ENCODE measurements at places on chromosomes 3 and 15.

- no peak for DNase-seq
Measured at GRCh38 chr3:87182023-87182422, 45.1 kb upstream of the CHMP2B start.

DNA sequence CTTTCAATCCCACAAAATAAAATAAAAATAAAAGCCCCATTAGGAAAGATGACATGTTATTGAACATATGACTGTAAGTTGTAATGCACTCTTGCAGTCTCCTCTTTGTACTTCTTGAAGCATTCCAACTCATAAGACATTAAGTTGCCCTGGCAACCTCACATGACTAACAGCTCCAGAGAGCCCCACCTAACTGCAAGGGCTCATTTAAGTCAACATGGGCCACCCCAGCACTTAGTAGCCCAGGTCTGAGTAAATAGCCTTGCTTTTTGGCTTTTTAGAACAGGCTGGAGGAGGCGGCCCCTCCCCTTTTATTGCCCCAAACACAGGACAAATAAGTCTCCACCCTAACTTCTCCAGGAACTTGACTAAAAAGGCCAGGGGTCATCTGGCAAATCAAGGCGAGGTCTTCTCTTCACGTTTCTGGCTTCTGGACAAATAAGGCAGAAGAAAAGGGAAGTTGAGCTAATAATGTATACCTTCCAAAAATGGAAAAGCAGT is 135.1 kb downstream of the TMCO5A start:
- no peak for DNase-seq

DNA sequence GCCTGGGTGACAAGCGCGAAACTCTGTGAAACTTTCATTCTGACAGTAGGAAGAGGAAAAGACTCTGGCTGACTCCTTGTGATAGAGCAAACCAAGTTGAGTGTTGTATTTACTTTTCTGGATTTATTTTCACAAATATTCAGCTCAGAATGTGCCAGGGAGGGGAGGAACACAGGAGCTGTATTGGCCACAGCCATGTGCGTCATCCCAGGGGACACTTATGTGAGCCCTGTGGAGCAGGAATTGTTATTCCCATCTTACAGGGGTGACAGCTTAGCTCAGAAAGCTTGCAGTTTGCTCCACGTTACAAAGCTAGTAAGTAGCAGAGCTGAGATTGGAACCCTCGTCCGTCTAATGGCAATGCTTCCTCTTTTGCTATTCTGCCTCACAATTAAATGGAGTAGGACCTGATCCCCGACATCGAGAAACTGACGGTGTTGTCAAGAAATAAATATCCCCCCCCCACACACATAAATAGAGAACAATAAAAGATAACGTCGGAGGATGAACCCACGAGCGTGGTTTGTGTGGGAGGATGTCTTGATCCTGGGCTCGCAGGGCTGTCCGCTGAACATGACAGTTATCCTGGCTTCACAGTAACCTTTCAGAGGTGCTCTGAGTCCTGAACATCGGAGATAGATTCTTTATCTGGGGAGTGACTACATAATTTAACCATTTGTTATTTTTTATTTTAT is 151.6 kb upstream of the CTDSPL start:
- DNase-seq, result no peak

GRCh38 chr15:29057856-29058255 is 172.1 kb downstream of the APBA2 start:
- no peak for DNase-seq

- no peak for DNase-seq
Measured at GRCh38 chr3:14143271-14144225, 18.7 kb downstream of the TMEM43 start.

DNA sequence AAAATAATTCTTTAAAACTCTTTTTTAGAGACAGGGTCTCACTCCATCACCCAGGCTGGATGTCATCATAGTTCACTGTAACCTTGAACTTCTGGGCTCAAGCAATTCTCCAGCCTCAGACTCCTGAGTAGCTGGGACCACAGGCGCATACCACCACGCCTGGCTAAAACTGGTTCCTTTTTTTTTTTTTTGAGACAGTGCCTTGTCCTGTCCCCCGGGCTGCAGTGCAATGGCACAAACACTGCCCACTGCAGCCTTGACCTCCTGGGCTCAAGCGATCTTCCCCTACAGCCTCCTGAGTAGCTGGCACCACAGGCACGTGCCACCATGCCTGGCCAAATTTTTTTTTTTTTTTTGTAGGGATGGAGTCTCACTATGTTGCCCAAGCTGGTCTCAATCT is 23.7 kb upstream of the FURIN start:
- DNase-seq, result no peak

DNA sequence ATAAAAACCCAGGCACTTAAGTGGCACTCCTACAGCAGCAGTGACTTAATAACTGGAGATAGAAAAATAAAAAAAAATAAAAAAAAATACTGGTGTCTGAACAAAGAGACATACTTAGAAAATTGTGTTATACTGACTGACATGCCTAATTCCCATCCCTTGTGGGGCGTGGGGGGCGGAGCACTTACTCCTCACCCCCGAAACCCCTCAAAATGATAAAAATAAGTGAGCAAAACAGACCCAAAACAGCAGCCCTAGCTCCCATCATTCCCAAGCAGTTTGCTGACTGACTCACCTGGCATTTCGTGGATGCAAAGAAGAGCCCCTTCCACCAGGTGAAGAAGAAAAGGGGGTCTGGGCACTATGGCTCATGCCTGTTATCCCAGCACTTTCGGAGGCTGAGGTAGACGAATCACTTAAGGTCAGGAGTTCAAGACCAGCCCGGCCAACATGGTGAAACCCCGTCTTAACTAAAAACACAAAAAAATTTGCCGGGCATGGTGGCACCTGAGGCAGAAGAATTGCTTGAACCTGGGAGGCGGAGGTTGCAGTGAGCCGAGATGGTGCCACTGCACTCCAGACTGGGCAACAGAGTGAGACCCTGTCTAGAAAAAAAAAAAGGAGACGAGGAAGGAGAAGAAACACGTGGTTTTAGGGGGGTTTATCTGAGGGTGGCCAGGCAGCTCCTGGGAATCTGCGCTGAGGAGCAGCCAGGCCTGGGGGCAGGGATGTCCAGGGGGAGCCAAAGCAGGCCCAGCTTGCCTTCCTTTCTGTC is 50.8 kb upstream of the BLM start:
- no peak for DNase-seq

GRCh38 chr3:98874602-98875249 is 26.8 kb downstream of the DCBLD2 start:
- DNase-seq, result no peak

DNA sequence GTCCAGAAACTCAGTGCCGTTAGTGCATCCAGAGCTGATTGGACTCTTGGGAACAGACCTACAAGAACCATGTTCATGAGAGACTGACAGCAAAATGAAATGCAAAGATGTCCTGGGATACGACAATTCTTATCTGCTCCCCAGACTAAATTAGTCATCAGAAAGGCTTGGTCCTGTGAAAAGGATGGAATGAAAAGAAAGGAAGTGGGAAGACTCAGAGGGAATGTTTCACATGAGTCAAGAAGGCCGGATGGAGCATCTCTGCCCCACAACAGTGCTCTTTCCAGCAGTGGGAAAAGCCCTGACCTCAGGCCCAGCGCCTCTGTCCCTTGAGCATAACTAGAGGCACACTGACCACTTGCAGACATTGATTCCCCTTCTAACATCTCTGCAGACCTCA is 39.3 kb upstream of the UACA start:
- no peak for DNase-seq

DNA sequence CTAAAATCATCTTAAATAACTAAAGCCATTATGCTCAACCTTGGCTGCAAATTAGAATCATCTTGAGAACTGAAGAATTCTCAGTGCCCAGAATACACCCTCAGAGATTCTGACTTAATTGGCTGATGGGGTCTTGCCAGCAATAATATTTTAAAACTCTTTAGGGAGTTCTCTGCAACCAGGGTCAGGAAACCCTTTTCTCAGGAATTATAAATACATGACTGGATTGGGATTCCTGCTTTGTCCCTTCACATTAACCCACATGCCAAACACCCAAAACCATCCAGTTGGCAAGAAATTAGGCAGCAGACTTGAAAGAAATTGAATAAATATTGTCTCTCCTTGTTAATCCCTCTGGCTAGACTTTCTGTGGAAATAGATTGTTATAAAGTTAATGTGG is 482.3 kb upstream of the NECTIN3 start:
- no peak for DNase-seq

GRCh38 chr3:154161806-154162205 is 40.6 kb downstream of the ARHGEF26 start:
- DNase-seq, result no peak

DNA sequence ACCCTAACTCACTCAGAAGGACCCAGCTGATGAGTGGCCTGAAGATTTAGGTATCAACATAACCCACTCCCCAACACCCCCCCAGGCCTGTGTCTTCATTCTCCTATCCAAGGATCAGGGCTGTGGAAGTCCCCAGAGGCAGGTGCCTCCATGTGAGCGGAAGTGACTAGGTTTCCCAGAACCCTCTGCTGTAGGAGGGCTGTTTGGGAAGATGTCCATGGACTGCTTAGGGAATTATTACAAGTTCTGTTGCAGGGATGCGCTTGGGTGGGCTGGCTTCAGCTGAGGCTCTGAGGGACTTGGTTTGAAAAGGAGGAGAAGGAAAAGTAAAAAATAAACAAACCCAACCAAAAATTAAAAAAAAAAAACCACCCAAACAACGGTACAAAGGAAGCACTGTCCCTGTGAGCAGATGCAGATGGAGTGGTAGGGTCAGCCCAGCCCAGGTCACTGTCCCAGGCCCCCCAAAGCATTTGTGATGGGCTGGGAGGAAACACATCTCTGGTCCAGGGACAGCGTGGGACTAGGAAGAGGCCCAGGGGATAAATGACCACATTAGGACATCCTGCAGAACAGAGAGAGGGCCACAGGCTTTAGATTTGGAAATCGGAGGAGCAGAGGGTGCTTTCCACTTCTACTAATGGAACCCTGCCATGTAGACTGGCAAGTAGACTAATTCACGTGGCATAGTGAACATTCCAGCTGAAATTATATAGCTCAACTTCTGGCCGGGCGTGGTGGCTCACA is 12.2 kb upstream of the APOD start:
- DNase-seq, result no peak

- DNase-seq, result no peak
Measured at GRCh38 chr15:91929509-91929908, 76.0 kb downstream of the SLCO3A1 start.

DNA sequence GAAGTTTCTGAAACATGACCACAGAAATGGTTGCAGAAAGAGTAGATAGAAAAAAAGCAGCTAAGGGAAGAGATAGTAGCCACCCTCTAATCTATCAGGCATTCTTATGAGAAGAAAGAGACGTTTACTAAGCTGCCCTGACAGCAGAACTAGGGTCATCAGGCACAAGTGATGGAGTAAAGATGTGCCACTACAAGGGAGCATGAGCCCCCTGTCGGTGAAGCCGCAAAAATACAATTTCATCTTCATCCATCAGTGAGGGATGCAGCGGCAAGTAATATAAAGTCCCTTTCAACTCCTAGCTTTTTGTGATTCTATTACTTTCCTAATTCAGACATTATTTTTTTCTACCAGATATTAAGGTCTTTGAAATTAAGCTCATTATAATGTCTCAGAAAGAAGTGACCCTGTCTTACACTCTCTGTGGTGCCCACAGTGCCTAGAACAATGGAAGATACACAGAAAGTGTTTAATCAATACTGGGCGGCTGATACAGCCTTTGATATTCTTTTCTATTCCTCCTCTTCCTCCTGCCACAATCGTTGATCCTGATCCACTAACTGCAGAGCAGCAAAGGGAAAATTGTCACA is 651.6 kb downstream of the NTRK3 start:
- no peak for DNase-seq

- no peak for DNase-seq
Measured at GRCh38 chr15:55698653-55699052, 44.3 kb downstream of the PRTG start.

- DNase-seq, result no peak
Measured at GRCh38 chr3:25527801-25528200, 99.7 kb downstream of the RARB start.

GRCh38 chr15:58016581-58017175 is 48.8 kb downstream of the ALDH1A2 start:
- no peak for DNase-seq

DNA sequence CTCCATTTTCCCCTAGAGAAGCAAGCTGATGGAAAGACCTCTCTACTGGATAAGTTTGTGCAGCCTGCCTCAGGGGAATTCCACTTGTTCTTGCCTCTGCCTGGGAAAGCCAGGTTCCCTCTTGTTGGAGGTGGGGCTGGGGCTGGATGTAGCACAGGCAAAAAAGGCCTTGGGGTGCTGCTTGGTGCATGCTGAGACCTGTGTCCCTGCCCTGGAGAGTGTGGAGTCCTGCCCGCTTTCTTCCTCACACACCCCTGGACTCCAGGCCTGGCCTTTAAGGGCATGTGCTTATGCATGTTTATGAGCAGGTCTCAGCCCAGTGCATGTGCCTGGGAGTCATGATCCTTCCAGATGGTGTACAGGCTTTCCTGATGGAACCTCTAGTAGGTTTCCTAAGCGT is 23.5 kb upstream of the JMJD7 start:
- DNase-seq, result no peak

GRCh38 chr3:65953881-65954733 is 84.6 kb downstream of the MAGI1 start:
- DNase-seq, result no peak

DNA sequence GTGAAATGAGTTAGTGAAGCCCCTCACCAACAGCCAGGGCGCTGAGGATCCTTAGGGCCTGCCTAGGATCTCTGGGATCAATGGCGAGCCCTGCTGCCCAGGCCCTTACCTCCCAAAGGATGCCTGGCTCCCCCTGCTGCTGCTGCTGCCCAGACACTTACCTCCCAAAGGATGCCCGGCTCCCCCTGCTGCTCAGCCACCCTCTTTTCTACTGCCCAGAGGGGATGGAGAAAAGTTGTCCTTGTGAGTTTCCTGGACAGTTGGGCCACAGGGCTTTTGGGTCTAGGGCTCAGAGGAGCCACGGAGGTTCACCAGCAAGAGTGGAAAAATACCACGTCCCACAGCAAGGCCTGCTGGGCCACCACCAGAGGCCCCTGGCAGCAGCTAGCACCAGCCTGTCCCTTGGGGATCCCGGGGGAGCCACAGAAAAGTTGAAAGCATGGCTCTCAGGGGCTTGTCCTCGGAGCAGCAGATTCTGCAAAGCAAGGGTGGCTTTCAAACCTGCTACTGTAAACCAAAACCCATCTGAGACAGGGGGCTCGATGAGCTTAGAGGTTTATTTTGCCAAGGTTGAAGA is 59.4 kb downstream of the SLC6A6 start:
- DNase-seq, result peak; percentile 7

DNA sequence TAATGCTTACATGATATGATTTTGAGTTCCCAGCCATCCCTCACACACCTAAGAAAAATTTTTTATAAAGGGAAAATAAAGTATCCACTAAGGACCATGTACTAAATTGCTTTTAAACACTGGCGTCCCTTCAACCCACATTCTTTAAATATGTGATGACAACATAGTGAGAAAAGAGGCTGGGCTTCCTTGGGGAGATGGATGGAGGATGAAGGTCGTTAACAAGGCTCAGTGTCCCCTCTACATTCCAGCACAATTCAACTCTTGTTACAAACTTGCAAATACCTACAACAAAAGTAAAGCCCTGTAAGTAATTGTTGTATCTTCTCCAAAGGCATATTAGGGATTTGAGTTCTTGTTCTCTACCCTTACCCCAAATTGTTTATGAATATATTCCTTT is 87.2 kb upstream of the SLC4A7 start:
- DNase-seq, result no peak

- no peak for DNase-seq
Measured at GRCh38 chr3:108728934-108729333, 28.3 kb downstream of the RETNLB start.
